ENCODE measurements at places on chromosomes 3 and 15.

GRCh38 chr3:18557216-18557615 is 132.1 kb upstream of the SATB1 start:
- DNase-seq, result no peak

GRCh38 chr15:74011610-74012009 is 17.1 kb downstream of the PML start:
- no peak for DNase-seq

GRCh38 chr3:58236527-58237237 is 910 bp upstream of the ABHD6 start:
- no peak for DNase-seq

DNA sequence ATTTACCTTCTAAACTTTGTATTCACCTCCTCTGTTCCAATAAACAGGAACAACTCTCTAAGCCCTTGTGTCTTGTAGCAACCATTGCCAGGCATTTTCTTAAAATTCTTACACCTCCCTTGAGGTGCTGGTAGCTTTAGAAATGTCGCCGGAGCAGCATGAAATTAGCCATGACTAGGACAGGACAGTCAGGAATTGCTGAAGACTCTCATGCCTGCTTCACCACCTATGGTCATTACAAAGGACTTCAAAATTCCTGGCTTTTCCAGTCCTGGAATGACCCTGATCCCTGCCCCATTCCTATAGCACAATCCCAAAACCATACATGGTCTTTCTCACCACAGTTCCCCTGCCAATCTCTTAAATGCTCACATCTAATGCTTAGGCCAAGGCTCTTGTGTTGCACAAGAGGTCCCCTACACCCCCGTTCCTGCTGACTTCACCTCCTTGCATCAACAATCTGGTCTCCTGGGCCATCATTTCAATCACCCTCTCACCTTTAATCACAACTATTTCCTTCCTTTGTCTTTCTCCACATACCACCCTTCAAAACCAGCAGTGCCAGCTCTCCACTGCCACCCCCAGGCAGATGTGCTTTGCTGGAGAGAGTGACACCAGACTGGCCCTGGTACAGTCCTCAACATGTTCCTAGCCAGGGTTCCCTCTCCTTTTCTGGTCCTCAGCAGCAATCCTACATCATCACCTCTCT is 113.2 kb upstream of the TJP1 start:
- DNase-seq, result no peak

GRCh38 chr3:14506626-14507304 is 33.4 kb downstream of the GRIP2 start:
- DNase-seq, result no peak

All from activated T-cell treated with anti-CD3 and anti-CD28 coated beads for 24 hours (primary cell).